GF-D8 (cell line): ENCODE measurements at places on chromosomes 2 and 18.

DNA sequence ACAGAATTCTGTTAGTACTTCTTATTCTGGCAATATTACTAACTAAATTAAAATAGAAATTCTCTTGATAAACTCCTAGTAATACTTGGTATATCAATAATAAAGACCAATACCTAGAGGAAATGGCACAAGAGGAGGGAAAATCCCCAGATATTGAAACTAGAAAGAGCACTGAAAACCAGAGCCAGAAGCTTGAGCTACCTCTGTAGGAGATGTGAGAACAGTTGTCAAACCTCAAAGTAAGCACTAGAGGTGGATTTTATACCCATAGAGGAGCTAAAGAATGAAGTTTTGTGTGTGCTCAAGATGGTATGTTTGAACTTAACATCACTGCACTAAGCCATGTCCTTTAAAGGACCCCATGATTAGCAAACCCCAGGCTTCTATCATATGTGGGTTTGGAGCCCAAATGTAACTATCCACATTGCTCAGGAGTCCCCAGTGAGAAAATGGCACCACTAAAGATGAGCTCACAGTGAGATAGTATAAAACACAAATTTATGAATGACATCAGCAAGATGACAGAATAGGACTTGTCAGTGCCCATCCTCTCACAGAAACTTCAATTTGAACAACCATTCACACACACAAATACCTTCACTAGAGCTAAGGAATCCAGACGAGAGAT, 122.1 kb downstream of the PKP4 start:
- DNase-seq, result no peak

DNA sequence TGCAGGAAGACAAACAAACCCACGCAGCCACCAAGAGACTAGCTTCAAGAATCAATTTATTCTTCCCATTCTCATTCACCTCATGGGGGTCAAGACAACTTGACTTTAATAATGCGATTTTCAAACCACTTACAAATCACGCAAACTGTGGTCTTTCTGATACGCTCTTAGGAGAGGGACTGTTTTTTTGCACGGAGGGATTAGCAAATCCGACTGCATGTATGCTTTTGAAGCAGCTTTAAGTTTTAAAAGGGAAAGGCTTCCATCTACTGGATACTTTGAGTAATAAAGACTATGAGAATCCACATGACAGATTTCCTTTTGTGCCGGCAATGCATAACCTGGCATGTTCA, 322.9 kb upstream of the KCNJ3 start:
- DNase-seq, result no peak

DNA sequence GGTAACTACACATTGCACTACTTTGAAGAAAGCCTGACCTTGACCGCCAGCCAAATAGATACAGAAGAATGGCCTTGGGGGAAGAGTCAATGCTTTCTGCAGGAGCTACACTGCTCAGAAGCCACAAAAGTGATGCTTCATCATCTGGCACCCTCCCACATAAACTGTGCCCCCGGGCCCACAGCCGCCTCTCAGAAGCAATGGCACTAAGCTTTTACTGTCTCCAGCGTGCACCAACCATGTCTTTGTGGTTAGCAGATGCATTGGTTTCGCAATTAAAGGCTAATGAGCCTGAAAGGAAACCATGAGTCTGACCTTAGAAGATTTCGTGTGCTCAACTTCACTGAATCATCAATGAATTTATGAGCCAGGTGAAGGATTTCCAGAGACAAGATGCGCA, 209.4 kb upstream of the TRIB2 start:
- DNase-seq, result peak; percentile 17

- DNase-seq, result no peak
Measured at GRCh38 chr18:55088000-55088401, 128.7 kb upstream of the CCDC68 start.
